ENCODE measurements at places on chromosomes 6 and 20. TPM values are rescaled to one million over a fixed set of nuclear protein-coding genes. Genes with fewer than 3 reads are reported as not detected.
A peak's percentile ranks its signal among the peaks of the same experiment; 100 is the strongest.

DNA sequence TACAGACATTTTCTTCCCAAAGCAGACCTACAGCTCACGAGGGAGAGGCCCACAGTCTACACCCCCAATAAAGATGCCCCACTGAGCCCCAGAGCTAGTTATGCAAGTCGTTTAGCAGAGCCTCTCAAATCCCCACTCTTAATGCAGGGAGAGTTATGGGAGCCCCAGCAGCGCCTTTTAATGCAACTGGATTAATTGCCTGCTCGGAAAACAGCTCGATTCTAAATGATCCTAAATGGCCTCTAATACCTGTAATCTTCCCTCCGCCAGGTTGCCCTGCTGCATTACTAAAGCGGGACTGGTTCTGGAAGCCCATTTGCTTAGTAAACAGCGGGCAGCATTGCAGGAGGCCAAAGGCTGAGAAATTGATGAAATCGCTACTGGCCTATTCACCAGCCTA, 656.9 kb downstream of the PTPRT start:
- H3K4me3 ChIP-seq, result no peak overlapping the region
- H3K4me1 ChIP-seq, result no peaks in the 10 kb centered on the region
- H3K27ac ChIP-seq, result no peak overlapping the region
- no peaks in the 10 kb centered on the region for H3K36me3 ChIP-seq

DNA sequence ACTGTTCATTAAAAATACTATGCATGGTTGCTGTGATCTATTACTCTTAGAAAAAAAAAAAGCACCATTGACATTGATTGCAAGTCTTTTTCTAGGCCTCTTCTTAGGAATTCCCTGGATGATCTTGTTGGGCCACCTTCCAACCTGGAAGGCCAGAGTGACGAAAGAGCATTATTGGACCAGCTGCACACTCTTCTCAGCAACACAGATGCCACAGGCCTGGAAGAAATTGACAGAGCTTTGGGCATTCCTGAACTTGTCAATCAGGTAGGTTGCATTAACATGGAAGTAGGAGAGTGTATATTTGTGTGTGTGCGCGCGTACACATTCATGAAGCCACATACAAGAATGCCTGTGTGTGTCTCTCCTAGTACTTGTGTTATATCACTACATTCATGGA, 140.4 kb downstream of the NCOA3 start:
- no peaks in the 10 kb centered on the region for H3K27me3 ChIP-seq
- no peak overlapping the region for H3K27ac ChIP-seq
- H3K4me1 ChIP-seq, result no peaks in the 10 kb centered on the region
- H3K4me3 ChIP-seq, result no peak overlapping the region

- H3K36me3 ChIP-seq, result no peaks in the 10 kb centered on the region
- DNase-seq, result no peak
- no peak overlapping the region for H3K4me3 ChIP-seq
- H3K27me3 ChIP-seq, result no peaks in the 10 kb centered on the region
- no peak overlapping the region for H3K27ac ChIP-seq
- H3K4me1 ChIP-seq, result no peaks in the 10 kb centered on the region
Observed at GRCh38 chr6:53112871-53113270, 35.8 kb downstream of the GCM1 start.

- DNase-seq, result no peak
- H3K36me3 ChIP-seq, result no peaks in the 10 kb centered on the region
- peak overlapping the region; percentile 52 for H3K4me3 ChIP-seq
Observed at GRCh38 chr20:52103913-52104545, 87.5 kb downstream of the ZFP64 start.

DNA sequence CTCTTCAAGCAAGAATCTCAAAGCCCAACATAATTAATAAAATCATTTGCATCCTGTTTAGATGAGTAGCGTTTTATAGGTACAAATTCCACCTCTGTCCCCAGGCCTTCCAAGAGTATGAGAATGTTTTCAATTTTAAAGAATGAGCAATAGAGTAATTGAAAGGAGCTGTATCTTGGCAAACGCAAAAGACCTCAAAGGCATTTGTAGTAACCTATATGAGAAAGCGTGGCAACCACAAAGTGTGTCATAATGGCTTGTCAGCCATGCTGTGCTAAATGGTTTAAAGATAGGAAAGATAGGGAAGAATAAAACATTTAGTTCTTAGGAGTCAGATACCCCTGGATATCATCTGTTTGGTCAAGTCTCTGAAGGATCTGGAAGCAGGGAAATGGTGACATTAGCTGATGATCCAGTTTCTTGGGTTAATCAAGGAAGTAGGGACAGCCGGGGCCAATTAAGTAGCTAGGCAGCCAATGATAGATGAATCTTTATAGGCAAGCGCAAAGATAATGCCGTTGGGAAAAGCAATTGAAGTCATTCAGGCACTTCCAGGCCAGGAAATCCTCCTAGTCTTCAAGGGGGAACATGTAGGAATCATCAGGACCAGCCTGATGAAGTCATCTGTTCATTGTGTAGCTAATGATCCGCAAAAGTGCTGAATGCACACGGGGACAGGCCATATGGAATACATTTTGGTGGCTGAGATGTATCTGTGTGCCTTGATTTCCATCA, 71.5 kb upstream of the ISM1 start:
- no peak overlapping the region for H3K4me3 ChIP-seq
- H3K4me1 ChIP-seq, result peaks cover 28% of the 10 kb centered on the region
- no peaks in the 10 kb centered on the region for H3K36me3 ChIP-seq
- H3K27ac ChIP-seq, result no peak overlapping the region
- DNase-seq, result no peak
- H3K27me3 ChIP-seq, result no peaks in the 10 kb centered on the region

DNA sequence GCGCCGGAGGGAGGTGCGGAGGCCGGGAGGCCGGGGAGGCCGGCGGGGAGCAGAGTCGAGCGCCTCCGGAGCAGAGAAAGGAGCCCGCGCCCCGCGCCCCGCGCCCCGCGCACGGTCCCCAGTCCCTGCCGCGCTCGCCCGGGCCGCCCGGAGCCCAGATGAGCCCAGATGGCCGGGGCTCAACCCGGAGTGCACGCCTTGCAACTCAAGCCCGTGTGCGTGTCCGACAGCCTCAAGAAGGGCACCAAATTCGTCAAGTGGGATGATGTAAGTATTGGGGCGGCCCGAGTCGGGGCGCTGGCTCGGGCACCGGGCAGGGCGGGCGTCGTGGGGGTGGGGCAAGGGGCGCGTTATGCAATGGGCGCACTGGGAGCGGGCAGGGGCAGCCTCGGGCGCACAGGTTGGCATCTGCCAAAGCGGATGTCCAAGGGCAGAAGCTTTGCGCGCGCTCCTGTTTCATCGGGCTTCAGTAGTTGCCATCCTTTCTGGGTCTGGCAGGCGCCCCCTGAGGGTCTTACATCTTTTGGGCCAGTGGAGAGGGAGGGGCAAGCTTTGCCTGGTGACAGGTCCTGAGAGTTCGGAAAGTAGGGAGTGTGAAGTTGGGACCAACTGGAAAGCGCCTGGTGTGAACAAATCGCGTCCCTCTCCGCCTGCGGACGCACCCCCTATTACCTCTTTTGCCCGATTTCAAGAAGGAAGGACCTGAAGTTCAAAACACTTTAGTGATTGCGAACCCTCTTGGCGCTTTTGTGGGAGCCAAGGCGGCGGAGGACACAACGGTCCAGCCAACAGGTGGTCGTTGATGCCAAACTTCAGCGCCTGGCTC, 631 bp downstream of the PLCB1 start:
- no peaks in the 10 kb centered on the region for H3K36me3 ChIP-seq
- DNase-seq, result peak; percentile 39
- peak overlapping the region; percentile 86 for H3K4me3 ChIP-seq
- H3K27ac ChIP-seq, result peak overlapping the region; percentile 69
- H3K27me3 ChIP-seq, result no peaks in the 10 kb centered on the region
- H3K4me1 ChIP-seq, result peaks cover 18% of the 10 kb centered on the region

GRCh38 chr6:138107078-138107751, at the start of gene PERP:
Gene PERP (minus strand): TSS chr6:138107419. CDS start chr6:138107340, 79 bp downstream.
- H3K27ac ChIP-seq, result peak within 1 kb of the TSS; percentile 32
- H3K4me3 ChIP-seq, result peak within 1 kb of the TSS; percentile 68
- peaks cover 31% of the 10 kb centered on the region for H3K27me3 ChIP-seq
- H3K4me1 ChIP-seq, result no peaks in the 10 kb centered on the region

GRCh38 chr6:128822271-128822670, 60.7 kb upstream of the LAMA2 start:
- H3K27me3 ChIP-seq, result no peaks in the 10 kb centered on the region
- DNase-seq, result no peak
- H3K36me3 ChIP-seq, result no peaks in the 10 kb centered on the region

DNA sequence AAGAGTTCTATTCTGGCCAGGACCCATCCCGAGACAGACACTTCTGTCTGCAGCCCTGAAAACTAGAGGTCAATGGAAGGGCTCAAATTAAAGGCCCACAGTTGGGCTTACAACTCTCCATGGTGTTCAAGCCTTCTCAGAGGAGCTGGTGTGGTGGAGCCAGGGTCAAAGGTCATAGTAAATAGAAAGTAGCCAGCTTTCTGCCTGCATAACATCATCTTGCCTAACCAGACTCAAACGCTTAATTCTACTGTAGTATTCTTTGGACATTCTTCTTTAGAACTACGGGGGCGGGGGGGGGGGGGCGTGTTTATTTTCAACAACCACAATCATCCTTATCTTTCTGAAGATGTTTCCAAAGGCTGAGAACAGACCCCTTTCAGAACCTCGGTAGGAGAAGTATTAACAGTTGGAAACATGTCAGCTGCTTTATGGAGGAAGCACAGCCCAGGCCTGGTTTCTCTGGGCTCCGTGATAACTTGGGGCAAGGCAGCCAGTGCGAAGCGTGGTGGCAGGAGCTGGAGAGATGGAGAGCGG, 1.5 kb upstream of the RREB1 start:
- H3K27ac ChIP-seq, result peak overlapping the region; percentile 93
- H3K4me1 ChIP-seq, result peaks cover 9% of the 10 kb centered on the region
- DNase-seq, result no peak

DNA sequence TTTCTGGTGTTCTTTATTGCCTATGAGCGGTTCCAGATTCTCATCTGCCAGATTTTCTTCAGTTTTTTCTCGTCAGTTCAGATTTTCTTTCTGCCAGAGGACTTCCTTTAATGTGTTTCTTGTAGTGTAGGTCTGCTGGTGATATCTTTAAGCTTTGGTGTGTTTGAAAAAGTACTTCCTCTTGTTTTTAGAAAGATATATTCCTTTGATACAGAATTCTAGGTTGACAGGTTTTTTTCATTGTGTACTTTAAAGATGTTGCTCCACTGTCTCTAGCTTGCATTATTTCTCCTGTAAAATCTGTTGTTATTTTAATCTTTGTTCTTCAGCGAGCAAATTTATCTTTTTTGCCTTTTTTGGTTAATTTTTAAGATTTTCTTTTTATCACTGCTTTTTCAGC, 36.9 kb downstream of the ASXL1 start:
- H3K4me1 ChIP-seq, result no peaks in the 10 kb centered on the region
- no peak overlapping the region for H3K27ac ChIP-seq
- H3K27me3 ChIP-seq, result no peaks in the 10 kb centered on the region

GRCh38 chr6:43968110-43968965, 158.9 kb downstream of the MRPL14 start:
- DNase-seq, result no peak
- peaks cover 26% of the 10 kb centered on the region for H3K4me1 ChIP-seq
- H3K36me3 ChIP-seq, result no peaks in the 10 kb centered on the region
- H3K4me3 ChIP-seq, result no peak overlapping the region
- no peak overlapping the region for H3K27ac ChIP-seq

DNA sequence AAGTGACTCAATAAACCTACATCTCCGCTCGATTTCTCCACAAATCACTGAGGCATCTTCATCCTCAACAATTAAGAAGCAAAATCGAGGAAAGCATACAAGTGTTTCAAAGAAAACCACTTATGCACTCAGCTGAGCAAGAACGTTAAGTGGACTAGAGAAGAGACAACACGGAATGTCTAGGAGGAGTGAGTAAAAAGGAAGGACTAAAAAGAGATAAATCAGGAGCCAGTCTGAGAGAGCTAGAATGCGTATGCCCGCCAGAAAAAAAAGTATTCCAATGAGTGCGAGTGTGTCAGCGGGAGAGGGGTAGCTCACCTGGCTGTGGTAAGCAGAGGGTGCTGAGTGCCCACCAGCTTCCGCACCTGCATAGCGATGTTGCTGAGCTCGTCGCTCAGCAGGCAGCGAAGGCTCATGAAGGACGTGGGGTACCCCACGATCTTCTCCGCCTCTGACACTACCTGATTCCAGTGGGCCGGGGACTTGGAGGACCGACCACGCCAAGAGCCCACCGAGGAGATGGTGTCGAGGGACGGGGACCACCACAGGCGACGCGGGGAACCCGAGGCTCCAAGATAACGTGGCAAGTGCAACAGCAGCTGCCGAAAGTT, 587 bp downstream of the PDSS2 start:
- peak; percentile 3 for DNase-seq
- peak overlapping the region; percentile 80 for H3K4me3 ChIP-seq
- H3K36me3 ChIP-seq, result no peaks in the 10 kb centered on the region
- no peaks in the 10 kb centered on the region for H3K27me3 ChIP-seq
- H3K27ac ChIP-seq, result peak overlapping the region; percentile 98
- peaks cover 12% of the 10 kb centered on the region for H3K4me1 ChIP-seq

DNA sequence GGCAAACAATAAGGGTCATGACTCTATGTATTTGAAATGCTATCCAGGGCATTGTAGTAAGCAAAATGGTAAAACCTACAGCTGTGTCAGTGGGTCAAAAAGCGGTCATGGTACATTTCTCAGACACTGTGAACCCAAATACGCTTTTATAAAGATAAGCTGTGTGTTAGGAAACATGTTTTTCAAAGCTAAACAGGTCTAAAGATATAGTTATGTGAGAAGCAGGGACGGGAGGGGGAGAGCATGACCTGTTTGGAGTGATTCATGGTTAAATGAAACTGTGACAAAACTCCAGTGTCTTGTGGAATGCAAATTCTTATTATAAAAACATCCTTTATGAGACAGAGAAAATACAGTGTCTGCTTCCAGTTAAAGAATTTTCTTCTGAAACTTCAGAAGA, 205.4 kb upstream of the BMP2 start:
- H3K4me3 ChIP-seq, result no peak overlapping the region
- H3K36me3 ChIP-seq, result no peaks in the 10 kb centered on the region
- H3K27me3 ChIP-seq, result no peaks in the 10 kb centered on the region
- H3K4me1 ChIP-seq, result no peaks in the 10 kb centered on the region

- H3K27ac ChIP-seq, result no peak overlapping the region
- H3K36me3 ChIP-seq, result no peaks in the 10 kb centered on the region
- DNase-seq, result no peak
- no peaks in the 10 kb centered on the region for H3K4me1 ChIP-seq
- H3K27me3 ChIP-seq, result no peaks in the 10 kb centered on the region
- H3K4me3 ChIP-seq, result no peak overlapping the region
Observed at GRCh38 chr6:13159300-13159699, 169.0 kb downstream of the TBC1D7 start.

- peaks cover 6% of the 10 kb centered on the region for H3K4me1 ChIP-seq
- DNase-seq, result no peak
- peak overlapping the region; percentile 9 for H3K4me3 ChIP-seq
- H3K36me3 ChIP-seq, result no peaks in the 10 kb centered on the region
- H3K27me3 ChIP-seq, result no peaks in the 10 kb centered on the region
Observed at GRCh38 chr6:135901774-135902524, 50.4 kb downstream of the PDE7B start.

The PNLDC1 gene
- total RNA-seq, result not detected

The METTL24 gene
- not detected for total RNA-seq

The ANKRD66 gene
- not detected for total RNA-seq

The MEP1A gene
- not detected for total RNA-seq

The SLC35F1 gene
- not detected for total RNA-seq

The CAPN11 gene
- total RNA-seq, result not detected

The EMILIN3 gene
- total RNA-seq, result not detected

The CST1 gene
- total RNA-seq, result not detected

The GSTA4 gene
- total RNA-seq, result 3.5 TPM

Measured in gastrocnemius medialis (tissue), 4 donors.